WTC11 (cell line): ENCODE measurements at places on chromosomes 6 and 20. TPM values are rescaled to one million over a fixed set of nuclear protein-coding genes. Genes with fewer than 3 reads are reported as not detected.

The MEP1A gene
- 0.09 TPM in 1 of 3 replicates, not detected in the others for total RNA-seq

The CRISP3 gene
- total RNA-seq: not detected in 3 replicates

The SLC52A3 gene
- total RNA-seq: 6.9 to 7.7 TPM (median 7.3 TPM) in 3 replicates

The FAM217B gene
- 14.8 to 17.9 TPM (median 16.0 TPM) in 3 replicates for total RNA-seq

The HRH3 gene
- total RNA-seq: 2.9 to 3.4 TPM (median 3.3 TPM) in 3 replicates

The HACE1 gene
- total RNA-seq: 18.1 to 21.7 TPM (median 21.6 TPM) in 3 replicates
